ENCODE measurements at places on chromosomes 2 and 18.

DNA sequence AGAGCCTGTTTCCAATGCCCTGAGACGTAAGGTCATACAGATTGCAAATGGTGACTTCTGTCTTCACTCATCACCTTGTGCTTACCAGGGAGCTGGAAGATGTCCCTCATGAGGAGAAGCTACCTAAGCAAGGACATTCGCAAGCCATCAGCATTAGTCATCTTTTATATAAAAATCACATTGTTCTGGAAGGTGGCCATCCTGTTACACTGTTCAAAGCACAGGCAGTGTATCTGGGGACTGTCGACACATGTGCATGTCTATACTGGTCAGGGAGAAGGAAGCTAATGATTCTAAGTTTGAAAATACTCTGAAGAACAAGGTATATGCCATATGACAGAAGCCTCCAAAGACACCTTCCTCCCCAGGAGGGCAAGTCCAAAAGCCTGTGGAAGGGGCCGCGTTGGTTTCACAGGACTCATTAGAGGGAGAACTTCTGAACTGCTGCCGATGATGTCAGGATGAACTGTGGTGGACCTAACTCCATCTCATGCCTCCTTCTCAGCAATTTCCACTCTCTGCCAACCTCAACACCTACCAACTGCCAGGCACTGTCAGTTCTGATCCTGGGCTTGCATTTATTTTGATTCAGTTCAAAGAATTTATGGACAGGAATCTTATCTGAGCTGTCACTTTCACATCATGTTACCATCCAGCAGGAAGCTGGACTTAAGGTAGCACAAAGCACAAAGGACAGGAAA lies 39.4 kb downstream of the DNER start:
- DNase-seq = no peak

DNA sequence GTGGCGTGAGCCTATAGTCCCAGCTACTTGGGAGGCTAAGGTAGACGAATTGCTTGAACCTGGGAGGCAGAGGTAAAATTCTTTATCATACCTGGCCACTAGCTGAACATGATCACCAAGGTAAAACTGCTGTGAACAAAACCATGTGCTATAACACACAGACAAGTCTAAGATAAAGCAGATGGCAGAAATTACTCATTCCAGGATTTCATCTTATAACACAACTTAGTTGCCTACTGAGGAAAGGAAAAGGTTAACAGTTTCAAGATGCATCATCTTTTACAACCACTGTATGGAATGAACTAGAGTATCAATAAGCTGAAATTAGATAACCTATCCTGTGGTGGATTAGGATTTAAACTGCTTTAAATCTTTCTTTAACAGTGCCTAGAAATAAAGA lies 8.3 kb downstream of the ARL5A start:
- no peak for DNase-seq

- DNase-seq = no peak
Observed at GRCh38 chr2:234278556-234279255, 218.2 kb downstream of the ARL4C start.

GRCh38 chr2:100741880-100742276 lies 78.1 kb upstream of the NPAS2 start:
- no peak for DNase-seq

- no peak for DNase-seq
Observed at GRCh38 chr2:16331772-16332171, 333.9 kb downstream of the CYRIA start.

Measured in stimulated activated CD4-positive, alpha-beta T cell treated with anti-CD3 and anti-CD28 coated beads, TNF-alpha, amount 100 ng/mL, for 24 hours (primary cell).